ENCODE measurements at places on chromosomes 3 and 15.

DNA sequence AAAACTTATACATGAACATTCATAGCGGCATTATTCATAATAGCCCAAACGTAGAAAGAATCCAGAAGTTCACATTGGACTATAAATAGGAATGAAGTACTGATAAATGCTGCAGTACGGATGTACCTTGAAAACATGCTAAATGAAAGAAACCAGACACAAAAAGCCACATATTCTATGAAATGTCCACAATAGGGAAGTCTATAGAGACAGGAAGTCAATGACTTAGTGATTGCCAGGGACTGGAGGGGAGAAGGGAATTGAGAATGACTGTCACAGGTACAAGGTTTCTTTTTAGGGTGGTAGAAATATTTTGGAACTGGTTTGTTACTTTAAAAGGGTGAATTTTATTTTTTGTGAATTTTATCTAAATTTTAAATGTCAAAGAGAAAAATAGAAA, 71.4 kb upstream of the SKOR1 start:
- no peak for DNase-seq

- no peak for DNase-seq
Measured at GRCh38 chr3:52084954-52085680, 28.7 kb upstream of the DUSP7 start.

- DNase-seq, result no peak
Measured at GRCh38 chr15:34754674-34755418, at the start of gene GJD2. TSS of gene GJD2 (minus strand) at chr15:34754998. CDS start at chr15:34754488, 510 bp downstream.

- DNase-seq, result no peak
Measured at GRCh38 chr3:192772240-192772894, 45.0 kb upstream of the FGF12 start.

DNA sequence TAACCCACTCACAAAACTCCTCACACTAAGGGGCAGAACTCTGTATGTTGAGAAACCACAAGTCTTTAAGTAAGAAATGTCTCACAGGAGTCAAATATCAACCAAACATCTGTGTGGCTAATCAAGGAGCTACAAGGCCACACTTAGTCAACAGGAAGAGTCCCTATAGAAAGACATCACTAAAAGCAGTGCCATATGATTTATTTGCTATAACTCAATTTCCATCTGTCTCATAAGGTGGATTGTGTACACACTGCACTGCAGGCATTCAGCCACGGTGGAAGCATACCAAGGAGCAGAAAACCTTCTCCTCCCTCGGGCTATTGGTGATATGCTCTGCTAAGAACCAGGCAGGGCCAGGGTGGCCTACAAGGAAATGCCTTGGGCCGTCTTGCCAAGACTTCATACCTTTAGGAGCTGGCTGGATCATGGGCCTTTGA, 197.6 kb upstream of the CFAP20DC start:
- DNase-seq, result no peak

DNA sequence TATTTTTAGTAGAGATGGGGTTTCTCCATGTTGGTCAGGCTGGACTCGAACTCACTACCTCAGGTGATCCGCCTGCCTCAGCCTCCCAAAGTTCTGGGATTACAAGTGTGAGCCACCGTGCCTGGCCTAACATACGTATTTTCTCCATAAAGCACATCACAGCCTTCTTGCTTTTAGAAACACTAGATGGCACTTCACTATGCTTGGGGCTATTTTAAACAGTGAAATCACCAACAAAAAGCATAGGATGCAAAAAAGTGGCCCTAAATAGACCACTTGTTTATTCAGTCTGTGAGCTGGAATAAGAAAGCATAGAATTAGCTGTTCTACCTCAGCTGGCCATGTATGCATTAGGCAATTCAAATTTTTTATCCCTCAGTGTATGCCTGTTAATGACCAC, 46.0 kb downstream of the PRICKLE2 start:
- no peak for DNase-seq

GRCh38 chr3:20488151-20488550, 302.1 kb upstream of the SGO1 start:
- DNase-seq, result no peak

GRCh38 chr15:78307976-78308375, 8.6 kb upstream of the SKIC8 start:
- DNase-seq, result peak; percentile 16

DNA sequence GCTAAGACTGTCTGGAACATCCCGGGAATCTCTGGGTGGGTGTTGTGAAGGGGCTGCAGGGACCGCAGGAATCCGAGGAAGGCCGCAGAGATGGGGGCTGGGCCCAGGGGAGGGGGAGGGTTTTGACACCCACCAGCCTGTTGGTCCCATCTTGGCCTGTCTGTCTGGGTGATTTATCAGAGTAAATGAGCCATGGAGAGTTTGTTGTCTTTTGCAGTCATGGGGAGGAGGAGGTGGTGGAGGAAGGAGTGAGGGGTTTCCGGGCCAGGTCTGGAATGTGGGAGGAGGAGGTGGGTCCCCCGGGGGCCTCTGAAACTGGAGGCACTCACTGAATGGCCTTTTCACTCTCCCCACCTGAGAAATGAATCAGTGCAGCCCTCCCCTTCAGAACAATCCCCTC, 11.5 kb downstream of the SEMA3F start:
- DNase-seq, result no peak

- no peak for DNase-seq
Measured at GRCh38 chr3:25775936-25776335, 7.3 kb downstream of the NGLY1 start.

DNA sequence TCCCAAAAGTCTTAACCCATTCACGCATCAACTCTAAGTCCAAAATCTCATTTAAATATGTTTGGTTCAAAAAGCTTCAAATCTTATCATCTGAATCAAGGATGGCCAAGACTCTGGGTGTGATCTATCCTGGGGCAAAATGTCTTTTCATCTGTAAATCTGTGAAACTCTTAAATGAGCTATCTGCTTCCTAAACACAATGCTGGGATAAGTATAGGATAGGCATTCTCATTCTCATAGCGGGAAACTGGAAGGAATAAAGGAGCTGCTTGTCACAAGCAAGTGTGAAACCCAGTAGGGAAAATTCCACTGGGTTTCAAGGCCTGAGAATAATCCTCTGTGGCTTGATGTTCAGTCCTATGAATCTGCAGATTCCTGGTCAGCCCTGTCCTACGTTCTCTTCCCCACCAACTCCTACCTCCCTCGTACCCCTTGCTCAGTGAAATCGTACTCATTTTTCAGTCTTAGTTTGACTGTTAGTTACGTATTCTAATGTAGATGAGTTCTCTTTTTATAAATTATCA, 156.7 kb downstream of the EPHA3 start:
- DNase-seq, result no peak

DNA sequence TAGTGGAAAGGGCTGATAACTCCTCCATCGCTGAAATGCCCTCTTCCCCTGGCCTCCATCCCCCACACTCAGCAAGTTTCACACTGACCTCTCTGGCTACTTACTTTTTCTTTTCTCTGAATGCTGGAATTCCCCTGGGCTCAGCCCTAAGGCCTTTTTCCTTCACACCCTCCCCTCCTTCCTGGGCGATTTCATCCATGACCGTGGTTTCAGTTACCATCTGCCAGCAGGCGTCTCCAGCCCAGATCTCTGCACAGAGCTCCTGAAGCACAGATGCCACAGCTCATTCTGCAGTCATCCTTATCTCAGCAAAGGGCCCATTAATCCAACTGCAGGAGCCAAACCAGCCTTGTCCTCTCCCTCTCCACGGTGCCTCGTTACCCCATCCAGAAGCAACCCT, 114.0 kb downstream of the RFTN1 start:
- DNase-seq, result peak; percentile 5

GRCh38 chr3:9098716-9099675, 135.7 kb upstream of the RAD18 start:
- no peak for DNase-seq

DNA sequence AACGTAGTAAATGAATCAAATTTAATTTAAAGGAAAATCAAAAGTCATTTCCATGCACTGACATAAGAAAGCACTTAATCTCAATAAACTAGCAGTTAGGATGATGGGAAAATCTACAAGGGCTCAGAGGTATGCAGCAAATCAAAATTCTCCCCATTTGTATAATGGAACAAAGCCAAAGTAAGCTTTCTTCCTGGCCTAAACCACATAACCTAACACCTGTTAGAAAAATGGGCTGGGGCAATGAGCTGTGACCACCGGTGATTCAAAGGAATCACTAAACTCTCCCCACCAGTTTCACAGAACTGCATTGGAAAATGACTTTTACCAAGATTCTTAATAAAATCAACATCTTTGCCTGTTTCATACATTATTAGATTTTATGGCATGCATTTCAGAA, 1024.3 kb downstream of the FHIT start:
- no peak for DNase-seq

- DNase-seq, result no peak
Measured at GRCh38 chr15:56608993-56609392, 124.3 kb downstream of the ZNF280D start.

GRCh38 chr15:50067254-50067653, 51.8 kb downstream of the ATP8B4 start:
- no peak for DNase-seq

- no peak for DNase-seq
Measured at GRCh38 chr3:86950717-86951116, 40.2 kb downstream of the VGLL3 start.

GRCh38 chr3:96267577-96267976, 546.8 kb upstream of the EPHA6 start:
- DNase-seq, result no peak

DNA sequence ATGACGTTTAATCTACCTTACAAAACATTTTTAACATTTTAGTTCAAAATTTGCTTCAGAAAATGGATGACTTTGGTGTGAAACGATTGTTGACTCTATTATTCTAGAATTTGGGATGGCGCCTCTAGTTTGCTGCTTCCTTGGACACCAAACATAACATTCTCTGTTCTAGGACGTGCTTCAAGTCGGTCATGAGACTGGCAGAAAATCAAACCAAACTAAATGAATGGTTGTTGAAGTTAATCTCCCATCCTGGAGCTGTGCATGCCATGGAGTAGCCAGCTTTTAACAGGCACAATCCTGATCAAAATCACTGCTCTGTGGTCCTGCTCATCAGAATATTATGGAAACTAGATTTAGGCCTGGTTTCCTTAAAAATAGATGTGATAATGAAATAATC, 9.6 kb upstream of the LRRFIP2 start:
- DNase-seq, result no peak

GRCh38 chr15:22950256-22950990, 29.7 kb downstream of the CYFIP1 start:
- DNase-seq, result no peak

GRCh38 chr3:89392991-89393390, 285.6 kb downstream of the EPHA3 start:
- no peak for DNase-seq

DNA sequence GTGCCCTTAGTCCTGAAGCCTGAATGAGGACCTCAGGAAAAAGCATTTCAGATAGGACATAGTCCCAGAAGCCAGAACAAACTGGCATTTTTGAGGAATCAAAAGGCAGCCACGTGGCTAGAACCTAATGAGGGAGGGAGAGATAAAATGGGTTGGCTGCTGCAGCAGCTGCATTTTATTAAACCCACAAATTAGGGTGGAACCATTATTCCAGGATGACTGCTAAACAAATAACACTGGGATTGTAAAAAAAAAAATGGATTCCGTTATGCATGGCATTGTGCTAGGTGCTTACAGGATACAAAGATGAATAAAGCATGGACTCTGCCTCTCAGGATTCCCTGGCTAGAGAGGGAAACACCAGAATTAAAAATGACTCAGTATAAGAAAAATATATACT, 141.5 kb downstream of the SATB1 start:
- DNase-seq, result no peak

DNA sequence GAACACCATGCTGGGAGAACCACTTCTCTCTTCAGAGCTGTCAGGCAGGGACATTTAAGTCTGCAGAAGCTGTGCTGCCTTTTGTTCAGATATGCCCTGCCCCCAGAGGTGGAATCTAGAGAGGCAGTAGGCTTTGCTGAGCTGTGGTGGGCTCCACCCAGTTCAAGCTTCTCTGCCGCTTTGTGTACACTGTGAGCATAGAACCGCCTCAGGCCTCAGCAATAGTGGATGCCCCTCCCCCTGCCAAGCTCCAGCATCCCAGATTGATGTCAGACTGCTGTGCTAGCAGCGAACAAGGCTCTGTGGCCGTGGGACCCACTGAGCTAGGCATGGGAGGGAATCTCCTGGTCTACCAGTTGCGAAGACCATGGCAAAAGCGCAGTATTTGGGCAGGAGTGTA, 121.6 kb downstream of the NFKBIZ start:
- no peak for DNase-seq

DNA sequence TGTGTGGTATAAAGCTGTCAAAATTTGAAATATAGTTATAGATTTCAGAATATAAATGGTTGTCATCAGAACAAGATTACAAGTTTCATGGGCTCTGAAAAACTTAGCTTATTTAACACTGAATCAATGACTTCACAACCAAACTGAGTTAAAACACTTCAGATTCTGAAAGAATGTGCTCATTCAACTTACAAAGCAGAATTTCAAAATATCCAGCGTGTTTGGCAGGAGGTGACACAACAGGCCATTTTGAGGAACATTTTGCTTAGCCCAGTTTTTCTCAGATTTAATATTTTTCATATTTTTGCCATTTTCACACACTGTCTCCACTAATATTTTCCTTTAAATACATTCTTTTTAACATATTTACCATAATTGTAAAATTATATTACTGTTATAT, 781.1 kb downstream of the TUSC7 start:
- DNase-seq, result no peak

- no peak for DNase-seq
Measured at GRCh38 chr3:78130741-78131290, 1090.9 kb downstream of the ROBO2 start.

DNA sequence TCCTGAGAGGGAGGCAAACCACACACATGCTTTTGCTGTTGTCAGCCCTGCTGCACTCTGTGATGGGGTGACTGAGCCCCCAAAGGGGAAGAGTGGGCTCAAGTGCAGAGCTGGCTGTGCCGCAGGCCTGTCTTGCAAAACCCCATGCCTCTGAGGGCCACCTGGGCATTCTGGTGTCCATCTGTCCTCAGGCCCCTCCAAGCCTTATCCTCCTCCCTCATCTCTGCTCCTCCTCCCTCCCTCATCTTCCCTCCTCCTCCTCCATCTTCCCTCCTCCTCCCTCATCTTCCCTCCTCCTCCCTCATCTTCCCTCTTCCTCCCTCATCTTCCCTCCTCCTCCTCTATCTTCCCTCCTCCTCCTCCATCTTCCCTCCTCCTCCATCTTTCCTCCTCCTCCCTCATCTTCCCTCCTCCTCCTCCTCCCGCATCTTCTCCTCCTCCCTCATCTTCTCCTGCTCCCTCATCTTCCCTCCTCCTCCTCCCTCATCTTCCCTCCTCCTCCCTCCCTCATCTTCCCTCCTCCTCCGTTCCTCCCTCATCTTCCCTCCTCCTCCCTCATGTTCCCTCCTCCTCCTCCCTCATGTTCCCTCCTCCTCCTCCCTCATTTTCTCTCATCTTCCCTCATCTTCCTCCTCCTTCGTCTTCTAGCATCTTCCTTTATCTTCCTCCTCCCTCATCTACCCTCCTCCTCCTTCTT, 40.6 kb downstream of the CHDH start:
- DNase-seq, result no peak

DNA sequence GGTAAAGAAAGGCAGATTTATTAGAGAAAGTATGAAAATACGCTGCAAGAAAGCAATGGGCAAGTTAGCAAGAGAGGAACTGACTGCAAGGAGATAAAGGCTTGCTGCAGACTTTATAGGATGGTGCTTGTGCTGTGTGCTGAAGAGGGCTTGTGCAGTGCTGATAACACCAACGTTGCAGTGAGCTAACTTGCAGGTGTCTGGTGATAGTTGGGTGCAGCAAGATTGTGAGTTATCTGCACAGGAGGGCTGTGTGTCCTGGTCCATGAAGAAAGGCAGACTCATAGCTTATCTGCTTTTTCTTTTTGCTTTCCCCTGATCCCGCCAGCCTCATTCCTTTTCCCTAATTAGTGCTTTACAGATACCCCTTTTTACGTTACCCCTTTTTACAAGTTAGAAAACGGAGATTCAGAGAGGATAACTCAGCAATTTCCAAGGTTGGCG, 58.0 kb upstream of the ZNF148 start:
- DNase-seq, result peak; percentile 84

All from erythroblast (primary cell).